ENCODE measurements at places on chromosomes 1 and 21.

- no peak for DNase-seq
Observed at GRCh38 chr1:243831463-243831862, 18.6 kb downstream of the AKT3 start.

GRCh38 chr1:179706339-179706941 is 36.7 kb upstream of the FAM163A start:
- DNase-seq: peak; percentile 65

- no peak for DNase-seq
Observed at GRCh38 chr1:28099050-28099769, 10.8 kb upstream of the EYA3 start.

DNA sequence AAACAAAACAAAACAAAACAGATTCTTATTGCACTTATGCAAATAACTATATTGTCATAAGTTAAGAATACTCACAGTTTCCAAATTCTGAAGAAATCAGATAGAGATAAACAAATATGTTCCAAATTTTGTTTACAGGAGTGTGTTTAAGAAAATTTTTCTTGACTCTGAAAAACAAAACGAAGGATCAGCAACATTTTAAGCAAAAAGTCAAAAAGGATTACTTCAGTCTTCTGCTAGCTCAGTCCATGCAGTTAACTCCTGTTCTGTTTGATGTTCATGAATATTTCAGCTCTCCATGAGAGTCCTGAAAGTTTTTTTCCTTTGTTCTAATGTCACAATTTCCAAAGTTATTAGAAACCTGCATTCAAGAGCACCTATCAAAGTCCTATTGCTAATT is 33.2 kb upstream of the KLF18 start:
- DNase-seq: no peak

GRCh38 chr1:117654493-117655219 is 48.8 kb downstream of the TENT5C start:
- no peak for DNase-seq

DNA sequence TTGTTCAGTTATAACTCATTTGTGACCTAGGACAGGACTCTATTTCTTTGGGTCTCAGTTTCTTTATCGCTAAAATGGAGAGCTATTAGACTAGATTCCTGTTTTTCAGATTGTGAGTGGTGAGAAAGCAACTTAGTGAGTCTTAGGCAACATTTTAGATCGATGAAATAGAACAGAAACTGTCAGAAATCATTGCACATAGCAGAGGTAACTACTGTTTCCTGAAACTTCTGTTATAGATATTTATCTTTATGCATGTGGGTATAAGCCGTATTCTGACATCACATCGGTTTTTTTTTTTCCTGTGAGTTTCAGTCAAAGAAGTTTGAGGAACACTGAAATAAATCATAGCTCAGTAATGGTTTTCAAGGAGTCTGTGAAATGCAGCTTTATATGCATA is 42.1 kb upstream of the DNAJC6 start:
- no peak for DNase-seq

DNA sequence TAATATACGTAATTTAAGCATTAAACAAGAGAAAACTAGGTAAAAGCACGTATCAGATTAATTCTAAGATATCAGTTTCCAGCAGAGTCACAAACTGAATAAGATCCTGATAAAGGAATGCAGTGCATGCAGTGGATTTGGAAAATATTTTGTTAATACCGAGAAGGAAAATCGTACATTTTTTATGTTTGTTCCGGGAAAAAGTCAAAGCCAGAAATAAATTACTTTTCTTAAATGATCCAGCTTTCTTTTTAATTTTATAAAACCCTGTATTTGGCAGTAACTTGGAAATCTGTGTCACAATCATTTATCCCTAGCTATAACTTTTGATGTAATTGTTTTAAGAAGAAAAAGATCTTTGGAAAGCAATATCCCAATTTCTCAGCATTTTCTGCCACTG is 955 bp downstream of the PALMD start:
- DNase-seq: no peak

DNA sequence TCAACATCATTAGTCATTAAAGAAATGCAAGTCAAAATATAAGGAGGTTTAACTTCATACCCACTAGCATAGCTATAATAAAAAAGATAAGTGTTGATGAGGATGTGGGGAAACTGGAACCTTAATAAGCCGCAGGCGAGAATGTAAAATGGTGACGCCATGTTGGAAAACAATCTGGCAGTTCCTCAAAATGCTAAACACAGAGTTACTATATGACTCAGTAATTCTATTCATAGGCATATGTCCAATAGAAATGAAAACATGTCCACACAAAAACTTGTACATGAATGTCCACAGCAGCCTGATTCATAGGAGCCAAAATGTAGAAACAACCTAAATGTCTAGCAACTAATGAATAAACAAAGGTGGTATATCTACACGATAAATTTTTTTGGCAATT is 23.2 kb downstream of the DDX59 start:
- no peak for DNase-seq

GRCh38 chr1:231272880-231273279 is 31.9 kb downstream of the GNPAT start:
- DNase-seq: no peak

GRCh38 chr1:210456731-210457255 is 128.1 kb downstream of the HHAT start:
- DNase-seq: no peak

DNA sequence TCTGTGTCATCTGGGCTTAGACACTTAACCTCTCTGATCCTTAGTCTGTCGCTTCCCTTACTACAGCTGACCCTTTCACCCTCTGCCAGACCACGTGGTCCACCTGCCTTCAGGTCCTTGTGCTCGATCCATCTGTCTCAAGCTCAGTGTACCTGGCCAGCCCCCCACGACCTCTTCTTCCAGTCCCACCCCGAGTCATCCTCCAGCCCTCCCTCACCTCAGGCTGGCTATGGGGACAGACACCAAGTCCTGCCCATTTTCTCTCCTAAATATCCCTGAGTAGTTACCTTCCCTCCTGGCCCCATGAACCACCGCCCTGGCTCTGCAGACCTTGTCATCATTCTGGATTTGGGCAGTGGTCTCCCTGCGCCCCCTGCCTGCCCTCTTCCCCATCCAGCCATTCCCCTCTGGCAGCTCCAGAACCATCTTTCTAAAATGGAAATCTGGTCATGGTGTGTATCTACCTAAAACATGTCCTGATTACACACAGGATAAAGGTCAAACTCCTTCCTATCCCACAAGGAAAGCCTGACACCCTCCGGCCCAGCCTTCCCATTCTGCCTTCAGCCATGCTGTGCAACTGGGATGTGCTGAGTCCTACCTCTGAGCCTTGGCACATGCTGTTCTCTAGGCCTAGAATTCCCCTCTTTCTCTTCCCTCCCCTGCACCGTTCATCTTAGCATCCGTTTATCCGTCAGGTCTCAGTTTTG is 107.6 kb downstream of the EPHB2 start:
- DNase-seq: no peak

DNA sequence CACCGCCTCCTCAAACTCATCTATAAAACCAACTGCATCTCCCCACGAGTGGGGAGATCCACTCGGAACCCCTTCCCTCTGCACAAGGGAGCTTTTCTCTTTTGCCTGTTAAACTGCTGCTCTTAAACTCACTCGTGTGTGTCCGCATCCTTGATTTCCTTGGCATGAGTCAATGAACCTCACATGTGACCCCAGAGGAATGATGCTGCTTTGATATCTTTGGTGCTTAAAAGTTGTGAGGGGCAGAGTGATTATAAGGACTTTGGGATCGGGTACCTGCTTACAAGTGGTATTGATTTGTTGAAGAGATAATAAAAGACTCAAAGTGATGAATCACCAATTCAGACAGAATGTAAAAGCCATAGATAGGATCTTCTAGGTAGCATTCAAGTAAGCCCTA is 125.3 kb downstream of the GREM2 start:
- no peak for DNase-seq

DNA sequence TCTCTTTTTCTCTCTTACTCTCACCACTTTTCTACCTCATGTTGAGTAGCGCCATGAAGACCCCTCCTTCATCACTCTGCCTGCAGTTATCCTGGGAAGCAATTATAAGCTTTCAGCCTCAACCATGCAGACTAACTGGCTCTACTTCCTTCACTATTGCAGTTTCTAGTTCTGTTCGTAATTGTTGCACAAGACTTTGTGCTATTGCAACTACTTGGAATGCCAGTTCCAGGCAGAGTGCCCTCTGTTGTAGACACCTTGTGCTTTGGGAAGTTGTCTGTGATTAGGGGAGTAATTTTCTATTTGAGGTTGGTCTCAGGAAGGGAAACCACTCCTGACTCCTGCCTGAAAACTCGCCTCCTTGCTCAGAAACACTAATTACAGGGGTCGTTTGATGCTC is 19.4 kb downstream of the PGM1 start:
- no peak for DNase-seq

All from retina (tissue), 1 donor.